ENCODE measurements at places on chromosomes 11 and 22.

- DNase-seq = no peak
Observed at GRCh38 chr22:39894554-39895092, 1.1 kb upstream of the ENTHD1 start.

- DNase-seq = no peak
Observed at GRCh38 chr22:36871669-36872081, 10.9 kb downstream of the NCF4 start.

DNA sequence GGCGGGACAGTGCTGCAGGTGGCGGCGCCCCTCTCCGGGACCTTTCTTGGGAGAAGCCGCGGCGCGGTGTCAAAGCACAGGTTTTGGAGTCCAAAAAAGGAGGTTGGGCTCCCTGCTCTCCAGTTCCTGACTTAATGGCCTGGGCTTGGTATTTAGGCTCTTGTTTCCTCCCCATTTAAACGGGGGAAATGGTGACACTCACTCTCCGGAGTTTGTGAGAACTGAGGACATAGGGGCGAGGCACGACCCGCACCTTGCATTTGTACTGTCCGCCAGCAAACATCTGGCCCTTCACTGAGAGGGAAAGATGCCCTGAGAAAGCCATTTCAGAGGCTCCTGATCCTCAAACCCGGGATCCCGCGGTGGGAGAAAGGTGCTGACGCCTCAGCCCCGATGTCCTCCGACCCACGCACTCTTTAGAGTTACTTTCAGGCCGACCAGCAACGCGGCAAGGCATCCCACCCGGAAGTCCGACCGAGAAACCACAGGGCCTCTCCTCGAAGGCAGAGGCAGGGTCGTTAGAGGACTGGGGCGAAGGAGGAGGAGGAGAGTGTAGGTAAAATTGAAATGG lies 2.9 kb upstream of the WDR74 start:
- no peak for DNase-seq

DNA sequence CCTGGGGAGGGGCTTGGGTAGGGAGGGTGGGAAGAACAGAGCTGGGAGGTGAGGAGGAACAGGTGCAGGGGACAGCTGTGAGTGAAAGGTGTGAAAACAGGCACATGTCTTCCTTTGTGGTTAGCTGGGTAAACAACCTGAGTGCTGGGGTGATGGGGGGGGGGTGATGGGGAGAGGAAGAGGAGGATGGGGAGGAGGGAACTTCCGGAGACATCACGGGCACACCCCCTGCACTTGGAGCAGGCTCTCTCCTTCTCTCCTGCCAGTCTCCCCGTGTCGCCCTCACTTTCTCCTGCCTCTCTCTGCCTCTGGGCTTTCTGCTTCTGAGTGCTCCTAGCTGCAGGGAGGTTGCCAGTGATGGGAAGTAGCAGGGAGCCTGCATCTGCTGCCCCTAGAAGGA lies 8.8 kb downstream of the CXCR5 start:
- DNase-seq = no peak

DNA sequence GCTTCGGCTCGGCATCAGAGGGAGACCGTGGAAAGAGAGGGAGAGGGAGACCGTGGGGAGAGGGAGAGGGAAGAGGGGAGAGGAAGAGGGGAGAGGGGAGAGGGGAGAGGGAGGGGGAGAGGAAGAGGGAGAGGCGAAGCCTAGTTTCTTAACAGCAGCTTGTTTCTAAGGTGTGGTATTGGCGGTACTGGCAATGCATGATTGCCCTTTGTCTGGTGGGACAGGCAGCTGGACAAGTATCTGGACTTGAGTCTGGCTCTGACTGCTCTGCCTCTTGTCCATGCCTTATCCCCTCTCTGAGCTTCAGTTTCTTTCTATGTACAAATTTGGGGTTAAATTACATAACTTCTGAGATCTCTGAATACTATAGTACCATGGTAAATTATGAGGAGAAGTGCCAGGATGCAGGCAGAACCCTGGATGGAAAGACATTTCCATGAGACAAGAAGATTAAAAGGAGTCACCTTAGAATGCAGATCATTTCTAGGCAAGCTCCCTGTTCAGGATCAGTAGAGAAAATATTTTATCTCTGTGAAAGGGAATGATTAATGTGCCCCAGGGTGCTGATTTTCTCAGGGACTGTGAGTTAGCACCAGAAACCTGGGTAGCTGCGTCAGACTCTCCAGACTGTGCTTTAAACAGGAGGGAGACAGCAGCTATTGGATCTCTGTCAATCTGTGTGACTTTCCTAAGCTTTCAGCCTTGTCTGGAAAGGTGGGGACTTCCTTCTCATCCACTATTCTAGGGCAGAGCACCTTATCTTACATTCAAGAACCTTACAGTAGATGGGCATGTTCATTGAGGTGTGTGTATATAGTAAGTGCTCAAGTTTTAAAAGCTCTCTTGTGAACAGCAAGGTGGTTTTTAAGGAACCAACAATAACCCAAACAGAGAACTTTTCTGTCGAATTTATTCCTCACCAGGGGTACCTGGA lies 31.9 kb upstream of the CCDC90B start:
- no peak for DNase-seq

DNA sequence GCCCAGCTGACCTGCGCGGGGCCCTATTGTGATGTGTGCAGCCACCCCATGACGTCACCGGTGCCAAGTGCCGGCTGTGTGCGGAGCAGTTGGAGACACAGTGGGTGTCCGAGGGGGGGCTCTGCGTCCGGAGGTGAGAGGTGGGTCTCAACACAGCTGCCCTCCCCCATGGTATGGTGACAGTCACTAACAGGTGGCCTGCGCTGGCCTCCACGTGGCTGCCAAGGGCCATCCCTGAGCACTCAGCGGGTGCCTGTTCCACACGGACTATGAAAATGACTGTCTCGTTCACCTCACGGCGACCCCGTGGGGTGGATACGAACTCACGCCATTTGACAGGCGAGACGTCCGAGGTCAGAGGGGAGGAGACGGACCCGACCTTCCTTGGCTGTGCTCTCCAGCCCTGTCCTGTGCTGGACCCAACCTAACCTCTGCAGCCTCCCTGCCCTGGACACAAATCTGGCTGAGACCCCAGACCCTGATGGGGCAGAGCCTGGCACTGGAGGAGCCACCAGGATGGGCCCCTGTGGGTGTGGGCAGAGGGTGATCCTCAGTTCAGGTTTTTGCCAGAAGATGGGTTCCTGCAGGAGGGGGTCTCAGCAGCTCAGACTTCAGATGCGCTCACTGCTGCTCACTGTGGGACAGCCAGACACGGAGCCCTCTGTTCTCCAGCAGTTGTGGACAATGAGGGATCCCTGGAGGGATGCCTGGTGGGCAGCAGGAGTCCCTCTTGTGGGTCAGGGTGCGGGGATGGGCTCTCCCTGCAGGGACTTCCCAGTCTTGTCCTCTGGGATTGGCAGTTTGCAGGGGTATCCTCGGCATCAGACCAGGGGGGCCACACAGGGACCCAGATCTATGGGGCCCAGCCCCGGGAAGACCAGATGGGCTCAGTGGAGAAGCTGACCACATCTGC lies 6.3 kb downstream of the HRAS start:
- no peak for DNase-seq

GRCh38 chr11:74696939-74697675 lies 34.1 kb downstream of the CHRDL2 start:
- peak; percentile 95 for DNase-seq

GRCh38 chr11:441418-442274 lies at the start of gene ANO9:
Gene ANO9 (minus strand): TSS chr11:442011. CDS start chr11:441926, 85 bp downstream.
- no peak for DNase-seq

DNA sequence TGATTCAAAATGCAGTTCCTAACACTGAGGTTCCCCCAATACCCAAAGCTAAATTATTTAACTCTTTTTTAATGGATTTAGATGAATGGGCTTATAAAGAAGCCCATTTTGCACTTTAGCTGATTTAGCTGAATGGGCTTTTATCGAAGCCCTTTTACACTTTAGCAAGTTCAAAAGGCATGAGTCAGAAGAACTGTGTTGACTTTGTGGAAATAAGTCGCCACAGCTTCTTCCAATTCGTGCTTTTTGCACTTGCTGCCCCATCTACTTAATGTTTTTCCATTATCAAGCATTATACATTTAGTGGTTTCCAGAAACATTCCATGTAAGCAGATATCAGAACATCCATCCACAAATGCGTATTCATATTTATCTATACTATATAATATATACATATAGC lies 20.5 kb upstream of the GRIA4 start:
- no peak for DNase-seq

- DNase-seq = no peak
Observed at GRCh38 chr11:79121351-79121750, 319.5 kb downstream of the TENM4 start.

- DNase-seq = no peak
Observed at GRCh38 chr22:33476206-33476605, 418.0 kb upstream of the SYN3 start.

DNA sequence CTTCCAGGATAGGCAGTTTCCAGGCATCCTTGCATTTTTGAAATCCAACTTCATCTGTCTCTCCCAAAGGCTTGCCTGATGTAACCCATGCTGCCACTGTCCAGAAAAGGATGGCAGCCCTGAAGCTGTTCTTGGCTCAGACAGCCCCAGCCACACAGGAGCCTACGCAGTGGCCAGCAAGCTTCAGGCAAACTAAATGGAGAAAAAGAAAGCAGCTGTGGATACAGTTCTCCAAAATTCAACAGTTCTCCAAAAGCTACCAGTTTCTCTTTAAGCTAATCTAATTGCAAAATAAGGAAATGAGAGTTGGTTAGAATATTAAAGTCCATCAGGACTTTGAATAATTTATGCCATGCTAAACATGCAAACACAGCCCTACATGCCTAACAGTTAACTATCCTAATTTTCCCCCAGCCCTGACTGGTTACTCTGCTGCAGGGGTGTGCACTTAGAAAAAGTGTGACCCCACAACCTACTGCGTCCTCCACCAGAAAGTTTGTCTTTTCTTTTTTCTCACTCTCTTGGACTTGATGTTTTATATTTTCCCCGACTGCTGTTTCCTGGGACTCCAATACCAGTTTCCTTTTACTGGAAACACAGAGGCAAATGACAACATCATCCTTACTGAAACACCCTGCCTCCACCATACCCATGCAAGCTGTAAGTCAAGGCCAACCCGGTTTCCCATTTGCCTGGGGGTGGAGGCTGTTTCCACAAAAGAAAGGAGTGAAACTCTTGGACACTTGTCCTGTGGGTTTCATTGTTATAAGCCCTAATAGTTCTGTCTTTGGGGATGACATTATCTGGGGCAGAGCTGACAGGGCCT lies 69.1 kb upstream of the OR5AN1 start:
- DNase-seq = no peak

DNA sequence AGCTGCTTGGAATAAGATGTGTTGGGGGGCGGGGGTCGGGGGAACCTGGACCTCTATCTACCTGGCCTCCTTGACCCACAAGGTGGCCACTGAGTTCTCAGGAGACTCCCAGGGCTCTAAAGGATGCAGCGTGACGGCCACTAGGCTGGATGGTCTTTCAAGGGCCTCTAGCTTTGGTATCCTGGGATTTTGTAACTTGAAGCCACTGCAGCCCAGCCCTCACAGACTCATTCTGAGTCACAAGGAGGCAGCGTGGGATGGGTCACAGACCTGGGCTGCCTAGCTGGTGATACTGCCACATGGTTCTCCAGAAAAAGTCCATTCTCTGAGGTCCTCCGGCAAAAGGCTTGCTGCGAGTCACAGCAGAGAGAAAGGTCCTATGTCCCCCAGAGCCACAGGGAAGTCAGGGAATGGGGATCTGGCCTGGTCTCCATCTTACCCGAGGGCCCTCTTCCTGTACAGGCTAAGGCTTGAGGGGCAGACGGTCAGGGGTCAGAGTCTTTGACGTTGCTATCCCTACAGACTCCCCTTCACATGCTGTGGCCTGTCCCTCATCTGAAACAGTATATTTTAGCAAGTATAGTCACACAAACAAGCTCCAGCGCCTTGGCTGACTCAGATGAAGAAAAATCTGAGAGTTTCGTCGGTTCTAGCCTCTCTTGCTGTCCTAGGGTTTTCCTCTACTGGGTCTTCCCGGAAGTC lies 52.4 kb downstream of the KCNC1 start:
- peak; percentile 47 for DNase-seq

DNA sequence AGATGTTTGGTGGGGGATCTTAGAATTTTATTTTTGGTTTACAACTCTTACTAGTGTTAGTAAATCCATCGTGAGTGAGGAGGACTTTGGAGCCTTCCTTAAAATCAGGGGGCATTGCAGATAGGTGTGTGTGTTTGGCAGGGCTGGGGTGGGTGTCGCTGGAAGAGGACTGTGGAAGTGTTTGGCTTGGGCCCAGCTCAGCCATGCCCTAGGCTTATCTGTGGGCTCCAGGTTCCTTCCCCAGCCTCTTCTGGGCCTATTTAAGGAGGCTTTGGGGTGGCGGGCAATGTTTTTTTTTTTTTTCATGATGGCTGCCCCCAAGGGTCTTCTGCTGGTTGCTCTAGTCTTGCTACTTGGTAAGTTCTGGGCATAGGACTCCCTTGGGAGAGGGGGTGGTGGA lies 22.1 kb downstream of the MTFP1 start:
- no peak for DNase-seq

DNA sequence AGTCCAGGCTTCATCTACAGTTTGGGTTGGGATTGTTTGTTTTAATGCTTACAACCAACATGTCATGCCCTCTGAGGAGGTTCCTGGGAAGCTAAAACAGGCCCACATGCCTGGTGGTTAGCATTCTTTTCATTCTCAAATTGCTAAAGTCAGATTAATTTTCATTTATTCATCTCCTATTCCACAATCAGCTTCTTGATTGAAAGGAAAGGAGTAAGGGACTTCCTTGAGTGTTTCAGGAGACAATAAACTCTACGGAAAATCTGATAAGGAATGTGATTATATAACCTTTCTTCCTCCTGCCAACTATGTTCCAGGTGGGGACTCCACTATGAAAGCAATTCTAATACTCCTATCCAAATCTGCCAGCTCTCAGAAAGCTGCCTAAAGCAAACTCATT lies 30.8 kb downstream of the MRTFA start:
- peak; percentile 66 for DNase-seq

DNA sequence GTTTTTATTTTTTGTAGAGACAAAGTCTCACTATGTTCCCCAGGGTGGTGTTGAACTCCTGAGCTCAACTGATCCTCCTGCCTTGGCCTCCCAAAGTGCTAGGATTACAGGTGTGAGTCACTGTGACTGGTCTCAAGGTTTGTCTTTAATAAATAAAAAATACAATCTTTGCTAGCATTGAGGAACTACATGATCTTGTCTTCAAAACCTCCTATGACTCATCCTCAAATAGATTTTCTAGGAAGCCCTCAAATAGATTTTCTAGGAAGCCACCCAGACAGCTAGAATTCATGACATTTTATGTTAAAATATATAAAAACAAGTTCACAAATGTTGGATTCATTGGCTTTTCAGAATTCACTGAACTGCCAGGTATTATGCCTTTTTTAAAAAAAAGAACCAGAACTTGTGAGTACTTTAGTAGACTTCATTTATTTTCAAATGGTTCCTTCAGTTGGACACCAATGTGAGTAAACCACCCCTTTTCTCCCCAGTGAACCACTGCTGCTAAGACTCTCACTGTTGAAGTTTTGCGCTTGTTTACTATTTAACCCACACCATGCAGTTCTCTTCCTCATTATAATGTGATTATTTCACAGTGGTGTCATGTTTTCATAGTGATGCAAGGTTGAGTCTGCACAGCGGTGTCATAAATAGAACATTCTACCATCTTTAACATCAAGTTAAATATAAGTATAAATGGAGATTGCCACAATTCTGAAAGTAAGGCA lies 303.9 kb downstream of the CASP12 start:
- DNase-seq = no peak

Measured in AG10803 (cell line).